ENCODE measurements at places on chromosomes 13 and 19.

DNA sequence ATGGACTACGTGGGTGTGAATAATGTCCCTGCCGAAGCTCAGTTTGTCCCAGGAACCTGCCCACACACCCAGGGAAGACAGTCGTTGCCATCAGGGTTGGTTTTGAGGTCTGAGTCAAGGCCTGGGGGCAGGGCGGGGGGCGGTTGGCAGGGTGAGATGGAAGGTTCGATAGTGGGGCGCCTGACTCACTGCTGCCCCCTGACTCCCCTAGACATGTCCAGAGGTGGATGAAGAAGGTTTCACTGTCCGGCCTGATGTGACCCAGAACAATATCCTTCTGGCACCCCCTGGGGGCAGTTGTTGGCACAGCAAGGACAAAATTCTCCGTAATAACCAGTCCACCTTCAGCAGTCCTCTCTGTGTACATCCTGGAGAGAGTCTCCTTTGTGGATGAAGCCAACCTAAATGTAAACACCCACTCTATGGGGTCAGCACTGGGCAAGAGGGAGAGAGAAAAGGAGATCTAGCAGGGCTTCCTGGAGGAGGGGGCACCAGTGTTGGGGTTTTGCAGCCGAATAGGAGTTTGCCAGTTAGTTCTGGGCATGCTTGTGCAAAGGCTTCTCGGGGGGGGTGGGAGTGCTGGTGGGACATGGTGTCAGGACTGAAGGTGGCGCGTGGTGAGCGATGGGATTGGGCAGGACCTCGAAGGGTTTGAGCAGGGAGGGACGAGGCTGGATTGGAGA, 19.6 kb upstream of the B3GNT3 start:
- no peak for DNase-seq

- DNase-seq = no peak
Measured at GRCh38 chr19:15934332-15935078, at the start of gene CYP4F11. Gene CYP4F11 (minus strand): TSS chr19:15934529. CDS start chr19:15934408, 121 bp downstream.

DNA sequence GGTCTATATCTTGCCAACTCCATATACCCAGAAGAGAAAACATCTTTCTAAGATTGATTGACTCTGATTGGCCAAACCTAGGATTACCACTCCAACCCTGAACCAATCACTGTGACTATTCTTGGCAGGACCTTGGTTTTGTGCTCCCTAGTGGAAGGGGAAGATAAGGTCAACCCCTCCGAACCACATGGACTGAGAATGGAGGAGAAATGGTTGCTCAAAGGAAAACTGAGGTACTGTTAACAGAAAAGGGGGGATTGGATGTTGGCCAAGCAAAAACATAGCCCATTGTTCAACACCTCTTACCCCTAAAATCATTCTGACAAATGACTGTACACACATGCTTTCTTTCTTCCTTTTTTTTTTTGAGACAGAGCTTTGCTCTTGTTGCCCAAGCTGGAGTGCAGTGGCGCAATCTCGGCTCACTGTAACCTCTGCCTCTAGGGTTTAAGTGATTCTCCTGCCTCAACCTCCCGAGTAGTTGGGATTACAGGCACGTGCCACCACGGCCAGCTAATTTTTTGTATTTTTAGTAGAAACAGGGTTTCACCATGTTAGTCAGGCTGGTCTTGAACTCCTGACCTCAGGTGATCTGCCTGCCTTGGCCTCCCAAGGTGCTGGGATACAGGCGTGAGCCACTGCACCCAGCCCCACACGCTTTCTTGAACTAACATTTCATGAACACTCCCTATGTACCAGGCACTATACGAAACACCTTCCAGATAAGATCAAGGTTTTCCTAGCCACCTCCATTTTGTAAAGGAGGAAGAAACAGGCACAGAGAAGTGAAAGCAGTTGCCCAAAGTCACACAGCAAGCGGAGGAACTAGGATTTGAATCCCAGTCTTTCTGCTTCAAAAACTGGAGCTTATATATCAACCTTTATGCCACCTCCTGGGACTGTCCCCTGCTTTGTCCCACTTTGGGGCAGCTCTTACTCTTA, 6.5 kb downstream of the MEIOSIN start:
- DNase-seq = no peak

DNA sequence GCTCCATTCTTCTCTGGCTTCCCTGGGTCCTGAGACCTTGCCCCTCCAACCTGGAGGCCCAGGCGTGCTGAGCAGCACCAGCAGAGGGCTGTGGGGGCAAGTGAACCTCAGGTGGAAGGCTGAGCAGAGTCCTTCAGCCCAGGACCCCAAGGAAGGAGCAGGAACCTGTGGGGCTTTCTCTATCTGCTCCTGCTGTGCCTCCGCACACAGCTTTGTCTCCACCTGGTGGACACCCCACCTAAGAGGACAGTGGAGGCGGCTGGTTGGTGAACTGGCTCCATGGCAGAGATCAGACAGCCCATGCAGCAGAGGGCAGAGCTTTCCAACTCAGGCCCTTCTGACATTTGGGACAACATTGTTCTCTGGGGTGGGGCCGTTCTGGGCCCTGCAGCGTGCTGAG, 19.7 kb downstream of the ZFR2 start:
- peak; percentile 79 for DNase-seq

DNA sequence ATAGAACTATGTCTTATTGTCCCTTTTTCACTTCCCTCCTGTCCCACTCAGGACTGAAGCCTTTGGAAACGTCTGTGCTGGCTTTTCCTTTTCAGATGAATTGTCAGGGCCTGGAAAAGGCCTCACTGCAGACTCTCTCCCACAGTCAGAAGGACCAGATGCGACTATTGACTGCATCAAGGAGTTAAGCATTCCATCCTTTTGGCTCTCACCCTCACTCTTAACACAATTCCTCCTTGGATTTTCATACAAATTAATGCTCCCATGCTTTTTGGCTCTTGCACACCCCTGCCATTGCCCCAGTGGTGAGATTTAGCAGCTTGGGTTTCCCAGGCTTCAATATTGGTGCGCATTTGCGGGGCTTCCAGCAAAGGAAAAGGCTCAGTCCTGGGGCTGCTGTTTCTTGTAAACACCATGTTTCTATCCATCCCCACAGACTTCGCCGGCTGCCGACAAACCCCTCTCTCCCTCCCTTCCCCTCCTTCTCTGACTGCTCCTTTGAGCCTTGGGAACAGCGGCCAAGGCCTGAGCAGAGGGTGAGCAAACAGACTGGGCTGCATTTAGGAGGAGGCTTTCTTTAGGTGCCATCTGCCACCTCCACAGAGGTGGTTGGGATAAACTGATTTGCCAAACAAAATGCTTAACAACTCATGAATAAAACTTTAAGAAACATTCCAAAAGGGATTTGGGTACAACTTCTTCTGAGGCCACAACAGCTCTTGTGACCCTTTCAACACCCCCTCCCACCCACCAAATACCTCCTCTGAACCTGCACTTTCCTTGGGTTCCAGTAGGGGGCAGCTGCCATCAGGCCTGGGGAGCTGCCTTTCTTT, 48.6 kb upstream of the PCDH8 start:
- peak; percentile 34 for DNase-seq

DNA sequence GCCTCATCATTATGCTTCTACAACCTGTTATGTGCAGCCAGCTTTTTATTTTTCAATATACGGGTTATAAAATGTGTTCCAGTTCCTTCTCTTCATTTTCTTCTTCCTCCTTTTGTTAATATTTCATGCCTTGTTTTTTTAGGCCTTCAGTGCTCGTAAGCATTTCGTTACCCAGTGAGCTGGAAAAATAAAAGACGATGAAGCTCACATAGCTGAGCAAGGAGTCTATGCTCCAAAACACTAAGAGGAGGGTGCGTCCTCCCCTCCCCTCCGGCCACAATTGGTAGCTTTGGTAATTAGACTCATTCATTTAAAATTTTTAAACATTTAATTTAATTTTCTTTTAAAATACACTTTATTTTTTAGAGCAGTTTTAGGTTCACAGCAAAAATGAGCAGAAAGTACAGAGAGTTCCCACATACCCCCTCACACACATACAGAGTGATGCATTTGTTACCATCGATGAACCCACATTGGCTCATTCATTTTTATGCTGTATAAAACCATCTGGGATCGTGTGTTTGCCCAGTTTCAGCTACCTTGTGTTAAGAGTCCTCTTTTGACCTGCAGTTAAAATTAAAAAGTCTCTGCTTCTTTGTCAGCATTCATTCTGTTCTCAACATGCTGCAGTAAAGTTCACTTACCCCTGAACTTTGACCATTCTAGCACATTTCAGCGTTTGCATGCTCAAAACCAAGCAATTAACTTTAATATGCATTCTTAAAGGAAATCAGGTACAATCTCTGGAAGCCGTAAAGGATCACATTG, 223.9 kb downstream of the LACC1 start:
- DNase-seq = no peak

DNA sequence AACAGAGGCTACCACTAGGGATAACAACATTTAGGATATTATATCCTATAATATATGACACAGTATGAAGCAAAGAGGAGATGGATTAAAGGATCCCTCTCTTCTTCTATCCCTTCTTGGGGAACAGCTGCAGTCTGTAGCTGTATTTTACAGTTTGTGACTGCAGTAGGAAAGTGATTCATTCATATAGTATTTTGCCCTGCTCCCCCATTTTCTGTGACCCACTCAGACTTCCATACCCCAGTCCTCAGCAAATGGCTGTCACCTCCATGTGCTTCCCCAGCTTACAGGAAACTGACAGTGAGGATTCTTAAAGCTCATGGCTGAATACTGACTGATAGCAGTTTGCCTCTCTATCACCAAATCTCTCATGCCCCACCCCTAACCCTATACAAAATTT, 27.5 kb downstream of the MICU2 start:
- no peak for DNase-seq

- DNase-seq = no peak
Measured at GRCh38 chr13:31064636-31065035, 97.1 kb downstream of the HSPH1 start.
